ENCODE measurements at places on chromosomes 11 and 22. TPM values are rescaled to one million over a fixed set of nuclear protein-coding genes. Genes with fewer than 3 reads are reported as not detected.
A peak's percentile ranks its signal among the peaks of the same experiment; 100 is the strongest.

GRCh38 chr22:24096758-24097115 lies 84.5 kb upstream of the SUSD2 start:
- no peak for DNase-seq

The ADSL gene
- 169 TPM for total RNA-seq

- peak; percentile 84 for DNase-seq
These were observed 106.8 kb downstream of the GRAMD1B start for GRCh38 chr11:123536690-123537437.

- DNase-seq = peak; percentile 19
These were observed 4.3 kb upstream of the WT1 start for GRCh38 chr11:32439501-32440210.

DNA sequence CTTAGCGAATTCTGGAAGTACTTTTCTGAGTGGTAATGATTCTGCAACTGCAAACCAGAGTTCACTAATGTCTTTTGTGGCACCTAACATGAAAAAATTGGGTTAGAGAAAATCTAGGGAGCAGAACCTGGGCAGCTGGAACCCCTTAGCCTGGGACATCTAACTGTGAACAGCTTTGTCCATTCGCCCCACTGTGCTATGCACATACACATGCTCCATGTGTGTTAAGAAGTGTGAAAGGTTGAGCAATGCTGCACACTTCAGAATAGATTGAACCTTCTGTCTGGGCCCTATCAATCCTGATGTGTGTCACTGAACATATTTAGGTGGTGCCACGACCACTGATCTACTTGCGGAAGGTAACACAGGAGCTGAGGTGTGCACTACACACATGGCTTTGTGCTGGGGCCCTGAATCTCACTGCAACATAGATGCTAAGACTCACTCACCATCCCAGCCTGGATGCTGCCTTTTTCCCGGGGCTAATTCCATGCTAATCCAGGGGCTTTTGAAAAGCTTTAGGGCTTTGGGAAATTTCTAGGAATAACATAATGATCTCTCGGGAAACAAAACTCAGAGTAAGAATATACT lies 976.2 kb downstream of the NTM start:
- DNase-seq = no peak

The HIC2 gene
- 0.88 TPM for total RNA-seq

DNA sequence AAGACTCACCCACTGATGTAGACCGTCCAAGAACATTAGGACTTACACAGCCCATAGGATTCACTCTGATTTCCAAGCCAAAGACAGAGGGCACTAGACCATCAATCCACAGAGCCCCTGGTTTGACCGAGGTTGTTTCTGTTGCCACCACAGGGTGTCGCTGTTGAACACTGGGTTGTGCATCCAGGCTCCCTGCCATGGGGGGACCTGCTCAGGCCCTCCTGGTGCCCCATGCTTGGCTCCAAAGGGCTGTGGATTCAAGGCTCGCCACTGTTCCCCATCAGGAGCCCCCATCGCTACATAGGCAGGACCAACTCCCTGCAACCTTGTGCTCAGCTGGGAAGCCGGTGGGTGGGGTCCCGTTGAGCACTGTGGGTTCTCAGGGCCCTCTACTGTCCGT lies 128.0 kb upstream of the ANO1 start:
- DNase-seq = peak; percentile 53

DNA sequence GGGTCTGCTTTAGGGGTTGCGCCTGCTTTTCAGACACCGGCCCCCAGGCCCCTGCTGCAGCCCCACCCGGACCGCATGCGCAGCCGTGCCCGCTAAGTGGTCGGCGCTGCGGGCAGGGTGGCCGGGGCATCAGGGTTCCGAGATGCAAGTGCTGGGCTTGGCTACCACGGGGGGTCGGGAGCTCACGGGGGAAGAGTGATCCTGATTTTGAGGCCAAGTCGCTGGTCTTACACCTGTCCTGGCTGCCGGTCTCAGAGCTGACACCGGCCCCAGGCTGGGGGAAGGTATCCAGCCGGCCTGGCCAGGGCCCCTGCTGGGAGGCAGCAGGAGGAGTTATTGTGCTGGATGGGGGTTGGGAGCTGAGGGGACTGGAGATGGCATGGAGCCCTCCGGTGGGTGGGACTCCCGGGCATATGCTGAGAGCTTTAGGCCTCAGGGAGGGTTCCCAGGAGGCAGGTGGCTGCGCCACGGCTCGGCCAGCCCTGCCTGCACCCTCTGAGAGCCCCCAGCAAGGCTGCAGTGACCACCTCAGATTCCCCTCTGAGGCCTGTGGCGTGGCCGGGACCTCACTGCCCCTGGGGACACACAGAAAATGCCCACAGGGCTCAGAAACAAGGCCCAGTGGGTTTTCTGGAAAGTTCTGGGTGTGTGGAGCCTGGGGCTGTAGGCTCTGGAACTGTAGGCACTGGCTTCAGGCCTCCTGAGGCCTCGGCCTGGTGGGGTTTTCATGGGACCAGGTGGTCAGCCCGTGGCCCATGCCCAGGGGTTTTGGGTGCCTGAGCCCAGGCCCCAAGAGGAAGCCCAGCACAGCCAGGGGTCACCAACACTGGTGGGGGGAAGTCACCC lies 4.4 kb upstream of the MUC5AC start:
- DNase-seq = no peak

DNA sequence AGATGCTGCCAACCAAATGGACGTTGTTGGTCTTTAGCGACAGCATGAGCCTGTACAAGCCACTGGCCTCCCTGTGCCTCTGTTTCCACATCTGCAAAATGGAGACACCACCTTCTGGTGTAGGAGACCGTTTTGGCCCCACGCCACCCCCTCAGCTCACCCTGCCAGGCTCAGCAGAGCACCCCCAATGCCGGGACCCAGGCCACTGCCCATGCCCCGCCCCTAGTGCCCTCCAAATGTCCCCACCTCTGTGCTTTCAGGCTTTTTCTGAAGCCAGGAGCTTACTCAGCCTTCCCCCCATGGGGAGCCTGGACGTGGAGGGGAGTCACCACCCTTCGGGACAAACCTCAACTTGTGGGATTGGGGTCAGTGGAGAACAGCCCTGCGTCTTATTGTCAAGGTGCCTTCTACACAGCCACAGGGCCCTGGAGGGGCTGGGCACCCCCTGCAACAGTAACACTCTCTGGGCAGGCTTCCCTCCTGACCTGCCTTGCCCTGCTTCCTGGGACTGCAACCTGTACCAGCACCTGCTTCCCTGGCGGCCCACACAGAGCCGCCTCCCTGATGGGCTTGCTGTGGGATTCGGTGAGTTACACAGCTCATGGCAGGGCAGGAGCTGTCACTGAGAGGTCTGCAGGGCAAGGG lies 24.6 kb upstream of the RTL6 start:
- DNase-seq = no peak

GRCh38 chr11:64198511-64198910 lies 8.0 kb upstream of the FERMT3 start:
- no peak for DNase-seq

DNA sequence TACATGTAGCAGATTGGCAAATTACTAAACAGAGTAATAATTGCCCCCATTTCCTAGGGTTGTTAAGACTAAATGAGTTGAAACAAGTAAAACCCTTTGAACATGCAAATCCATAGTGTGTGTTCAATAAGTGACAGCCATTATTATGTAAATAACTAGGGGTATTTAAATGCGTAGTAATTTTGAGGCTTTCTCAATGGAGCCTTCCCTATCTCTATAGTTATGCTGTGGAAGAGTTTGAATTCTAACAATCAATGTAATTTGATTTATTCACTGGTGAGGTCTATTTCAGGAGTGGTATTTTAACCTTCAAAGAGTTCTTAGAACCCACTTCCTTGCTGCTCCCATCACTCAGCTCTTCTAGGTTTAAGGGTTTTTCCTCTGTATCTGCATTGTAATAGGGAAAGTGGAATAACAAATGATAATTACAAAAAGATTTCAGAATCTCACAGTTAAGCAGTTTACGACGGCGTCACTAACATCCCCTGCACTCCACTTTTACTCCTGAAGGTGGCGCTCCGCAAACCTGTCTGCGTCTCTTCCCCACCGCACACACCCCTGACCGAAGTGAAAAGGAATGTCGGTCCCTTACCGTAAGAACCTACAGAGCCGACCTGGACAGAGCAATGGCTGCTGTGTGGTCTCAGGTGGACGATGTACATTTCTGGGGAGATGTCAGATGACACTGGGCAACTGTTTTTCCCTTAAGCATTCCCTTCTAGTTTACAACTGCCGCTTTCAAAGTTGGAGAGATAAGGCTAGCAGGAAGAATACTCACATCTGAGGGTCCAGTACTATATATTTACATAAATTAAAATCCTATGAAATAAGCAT lies 80.8 kb downstream of the ZC3H12C start:
- no peak for DNase-seq

- no peak for DNase-seq
These were observed 11.0 kb downstream of the CTNND1 start for GRCh38 chr11:57772562-57772961.

GRCh38 chr11:113248702-113249490 lies 65.5 kb upstream of the TTC12 start:
- DNase-seq = no peak

The OR2AG2 gene
- total RNA-seq = 0.84 TPM

The CASP5 gene
- total RNA-seq = not detected

DNA sequence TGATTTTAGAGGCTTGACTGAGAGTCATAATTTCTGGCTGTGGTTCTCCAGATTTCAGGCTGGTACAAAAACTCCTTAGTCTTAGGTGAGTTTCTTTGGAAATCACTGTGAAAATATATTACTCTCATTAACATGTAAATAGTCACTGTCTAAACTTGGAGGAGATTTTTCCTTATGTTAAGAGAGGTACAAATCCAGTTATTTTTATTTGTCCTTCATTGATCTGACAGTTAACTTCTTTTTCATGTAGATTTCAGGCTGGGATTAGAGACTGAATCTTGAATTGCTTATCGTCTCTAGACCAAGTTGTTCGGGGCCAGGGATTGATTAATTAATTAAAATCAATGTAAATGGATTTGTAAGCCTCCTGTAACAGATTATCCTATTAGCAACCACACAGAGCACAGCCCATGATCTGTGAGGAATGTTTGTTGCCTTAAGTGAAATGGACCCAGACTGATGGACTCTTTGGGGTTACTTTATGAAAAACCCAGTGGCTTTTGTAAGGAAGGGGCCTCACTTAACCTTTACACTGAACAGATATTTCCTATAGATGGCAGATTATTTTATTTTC lies 21.1 kb downstream of the TEAD1 start:
- DNase-seq = no peak

DNA sequence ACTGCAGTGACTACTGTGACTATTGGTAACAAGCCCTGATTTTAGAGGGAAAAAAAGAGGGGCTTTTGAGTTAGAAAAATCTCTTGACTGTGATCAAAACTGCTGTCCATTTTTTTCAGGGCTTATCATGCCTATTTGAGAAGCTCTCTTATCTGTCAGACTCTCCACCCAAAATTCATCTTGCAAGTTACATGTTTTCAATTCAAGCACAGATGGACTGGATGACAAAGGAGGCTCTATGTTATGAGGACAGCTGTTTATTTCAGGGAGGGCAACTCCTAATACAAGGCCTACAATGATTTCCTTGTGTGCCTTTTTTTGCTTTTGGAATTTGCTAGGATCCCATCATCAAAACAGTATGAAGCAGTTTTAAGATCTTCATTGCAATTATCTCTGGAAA lies 35.2 kb upstream of the USP47 start:
- peak; percentile 37 for DNase-seq

- DNase-seq = no peak
These were observed 259.6 kb downstream of the NTM start for GRCh38 chr11:131629925-131630540.

DNA sequence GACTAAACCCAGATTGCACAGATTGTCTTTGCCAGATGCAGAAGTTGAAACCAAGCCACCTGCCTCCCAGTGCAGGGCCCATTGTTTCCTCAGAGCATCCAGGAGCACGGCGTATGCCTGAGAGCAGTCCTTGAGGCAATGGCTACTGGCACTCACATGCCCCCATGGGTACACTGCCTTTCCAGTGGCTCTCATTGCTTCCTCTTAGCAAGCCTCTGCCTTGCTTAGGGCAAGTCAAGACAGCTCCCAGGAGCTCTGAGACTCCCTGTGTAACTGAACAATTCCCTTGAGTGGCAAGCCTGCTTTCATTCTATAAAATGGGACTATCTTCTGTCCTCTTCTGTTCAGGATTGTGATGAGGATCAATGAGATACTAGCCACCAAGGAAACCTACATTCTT lies 4.1 kb downstream of the SYTL2 start:
- DNase-seq = no peak

The ARFGAP3 gene
- total RNA-seq = 51.2 TPM

GRCh38 chr11:61972672-61973475 lies 5.4 kb upstream of the FTH1 start:
- peak; percentile 87 for DNase-seq

GRCh38 chr11:111977146-111978027 lies 40.2 kb downstream of the DIXDC1 start:
- DNase-seq = peak; percentile 48

- no peak for DNase-seq
These were observed 28.1 kb upstream of the KLHL35 start for GRCh38 chr11:75461151-75461550.

The IGF2 gene
- total RNA-seq = not detected

DNA sequence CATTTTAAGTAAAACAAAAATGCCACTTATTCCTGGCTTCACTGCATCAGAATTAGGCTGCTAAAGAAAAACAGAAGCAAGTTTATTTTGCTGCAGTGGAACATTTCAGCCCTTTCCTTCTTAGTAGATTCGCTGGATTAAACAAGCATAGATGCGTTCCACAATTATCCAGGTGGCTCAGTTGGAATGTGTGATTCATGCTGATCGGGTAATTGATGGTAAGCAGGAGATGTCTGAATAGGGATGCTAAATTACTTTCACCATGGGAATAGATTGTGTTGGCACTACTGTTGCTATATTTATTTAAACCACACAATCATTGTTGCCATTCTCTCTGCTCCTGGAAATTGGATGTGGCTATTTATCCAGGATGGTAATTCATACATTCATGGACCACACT lies 440.1 kb upstream of the DDI1 start:
- peak; percentile 9 for DNase-seq

DNA sequence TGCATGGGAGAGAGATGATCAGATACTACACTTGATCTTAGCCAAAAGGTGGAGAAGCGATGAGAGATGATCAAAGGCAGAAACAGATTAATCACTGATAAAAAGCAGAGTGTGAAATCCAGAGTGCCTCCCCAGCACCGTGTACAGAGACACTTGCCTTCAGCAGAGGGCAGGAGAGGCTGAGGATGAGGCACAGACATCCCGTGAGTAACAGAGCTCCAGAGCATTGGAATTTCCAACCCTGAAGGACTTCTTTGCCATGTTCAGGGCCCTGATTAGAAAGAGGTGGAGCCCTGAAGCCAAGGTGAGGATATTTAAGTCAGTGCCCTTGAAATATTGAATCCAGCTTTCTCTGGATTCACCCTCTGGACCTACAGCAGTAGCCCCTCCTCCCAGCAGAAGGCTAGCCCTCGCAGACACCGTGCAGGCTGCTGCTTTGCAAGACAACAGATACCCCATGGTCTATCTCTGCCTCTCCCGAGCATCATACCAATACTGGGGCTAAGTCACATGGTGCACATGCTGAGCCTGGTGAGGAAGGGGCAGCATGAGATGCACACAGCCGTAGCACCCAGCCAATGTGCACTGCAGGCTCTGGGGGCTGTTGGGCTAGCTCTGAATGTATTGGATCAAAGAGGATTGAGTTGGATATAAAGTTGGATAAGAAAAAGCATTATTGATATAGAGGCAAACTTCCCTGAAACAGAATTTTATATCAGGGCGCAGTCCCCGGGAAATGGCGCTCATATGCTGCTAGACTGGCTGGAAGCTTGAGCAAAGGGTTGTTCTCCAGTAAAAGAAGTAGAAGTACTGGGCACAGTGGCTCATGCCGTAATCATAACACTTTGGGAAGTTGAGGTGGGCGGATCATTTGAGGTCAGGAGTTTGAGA lies 200.3 kb upstream of the B3GAT1 start:
- DNase-seq = no peak

Measured in RPMI7951 (cell line).